ENCODE measurements at places on chromosomes 6 and 20.

DNA sequence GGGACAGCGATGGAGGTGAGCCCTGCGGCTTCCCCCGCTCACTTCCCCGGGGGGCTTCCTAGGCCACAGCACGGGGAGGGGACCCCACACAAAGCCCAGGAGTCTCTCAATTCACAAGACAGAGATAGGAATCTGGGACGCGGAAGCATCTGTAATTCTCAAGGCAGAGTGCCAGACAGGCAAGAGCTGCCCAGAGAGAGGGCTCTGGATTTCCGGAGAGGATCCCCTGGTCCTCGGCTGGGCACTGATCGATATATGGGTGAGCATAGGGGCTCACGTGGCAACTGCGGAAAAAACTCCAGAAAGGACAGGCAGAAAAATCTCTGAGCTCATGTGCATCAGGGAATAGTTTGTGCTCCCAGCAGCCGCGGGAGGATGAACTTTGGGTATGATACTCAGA is 296.2 kb downstream of the NRN1 start:
- H3K36me3 ChIP-seq, result no peaks in the 10 kb centered on the region
- no peak for DNase-seq
- H3K4me1 ChIP-seq, result no peaks in the 10 kb centered on the region

DNA sequence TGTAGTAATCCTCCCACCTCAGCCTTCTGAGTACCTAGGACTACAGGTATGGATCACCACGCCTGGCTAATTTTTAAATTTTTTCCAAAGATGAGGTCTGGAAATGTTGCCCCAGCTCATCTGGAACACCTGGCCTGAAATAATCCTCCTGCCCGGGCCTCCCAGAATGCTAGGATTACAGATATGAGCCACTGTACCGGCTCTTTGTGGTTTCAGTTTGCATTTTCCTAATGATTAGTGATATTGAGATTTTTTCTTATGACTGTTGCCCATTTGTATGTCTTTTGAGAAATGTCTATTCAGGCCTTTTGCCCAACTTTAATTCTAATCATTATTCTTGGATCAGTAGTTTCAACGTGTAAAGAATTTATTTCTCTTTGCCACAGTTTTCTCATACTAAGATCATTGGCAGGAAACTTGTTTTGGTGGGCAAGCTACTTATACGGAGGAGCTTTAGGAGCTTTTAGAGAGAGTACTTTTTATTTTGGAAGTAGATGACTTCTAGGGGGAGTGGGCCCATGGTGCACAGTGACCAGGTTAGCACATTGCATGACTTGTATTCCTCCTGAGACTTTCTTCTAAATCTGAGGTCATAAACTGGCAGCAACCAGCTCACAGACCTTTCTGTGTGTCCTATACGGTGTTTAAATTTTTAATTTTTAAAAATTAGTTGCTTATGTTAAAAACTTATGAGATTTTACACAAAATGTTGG is 62.3 kb downstream of the STK4 start:
- H3K4me3 ChIP-seq, result no peak overlapping the region

DNA sequence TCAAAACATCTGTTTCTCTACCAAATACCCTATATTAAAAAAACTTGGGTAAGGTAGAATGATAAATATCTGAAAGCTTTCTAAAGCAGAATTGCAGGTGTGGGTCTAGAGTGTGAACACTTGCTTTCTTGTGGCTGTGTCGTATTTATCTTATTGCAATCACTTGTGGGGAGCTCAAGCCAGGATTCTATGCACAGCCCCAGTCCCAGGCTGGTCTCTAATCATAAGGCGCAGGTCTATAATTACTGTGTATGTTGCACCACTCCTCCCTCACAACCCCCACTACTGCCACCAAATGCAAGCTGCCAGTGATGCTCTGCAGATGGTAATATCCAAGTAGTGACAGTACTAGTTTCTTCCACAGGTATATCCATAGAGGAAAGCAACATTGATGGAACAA is 2.2 kb upstream of the E2F3 start:
- H3K4me3 ChIP-seq, result no peak overlapping the region
- no peaks in the 10 kb centered on the region for H3K4me1 ChIP-seq
- no peaks in the 10 kb centered on the region for H3K36me3 ChIP-seq

DNA sequence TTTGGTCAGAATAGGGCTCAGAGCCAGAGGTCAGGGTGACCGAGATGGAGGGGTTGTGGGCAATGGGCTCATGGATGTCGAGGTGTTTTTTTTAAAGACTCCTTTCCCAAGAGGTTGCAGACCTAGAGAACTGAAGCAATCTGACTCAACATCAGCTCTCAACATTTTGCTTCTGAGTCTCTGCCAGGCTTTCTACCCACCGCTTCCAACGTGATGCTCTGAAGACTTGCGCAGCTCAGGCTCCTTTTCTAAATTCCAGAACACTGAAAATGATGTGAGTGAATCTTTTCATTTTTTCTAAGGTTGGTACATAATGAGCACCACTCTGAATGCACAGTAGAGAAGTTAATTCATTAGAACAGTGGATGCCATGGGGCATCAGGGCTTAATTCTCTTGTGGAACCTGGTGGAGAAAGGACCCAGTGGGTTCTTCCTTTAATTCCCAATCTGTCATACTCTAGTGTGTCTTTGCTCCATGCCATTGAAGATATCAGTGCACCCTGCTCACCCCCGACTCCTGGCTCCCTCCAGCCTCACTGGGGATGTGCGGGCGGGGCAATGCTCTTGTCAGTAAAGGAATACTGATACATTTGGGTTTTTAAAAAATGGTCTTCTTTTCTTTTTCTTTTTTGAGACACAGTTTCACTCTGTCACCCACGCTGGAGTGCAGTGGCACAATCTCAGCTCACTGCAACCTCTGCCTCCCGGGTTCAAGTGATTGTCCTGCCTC is 17.0 kb upstream of the KIF13A start:
- H3K4me3 ChIP-seq, result no peak overlapping the region
- H3K36me3 ChIP-seq, result no peaks in the 10 kb centered on the region
- no peak overlapping the region for H3K27ac ChIP-seq
- no peaks in the 10 kb centered on the region for H3K27me3 ChIP-seq
- no peaks in the 10 kb centered on the region for H3K4me1 ChIP-seq
- no peak for DNase-seq

DNA sequence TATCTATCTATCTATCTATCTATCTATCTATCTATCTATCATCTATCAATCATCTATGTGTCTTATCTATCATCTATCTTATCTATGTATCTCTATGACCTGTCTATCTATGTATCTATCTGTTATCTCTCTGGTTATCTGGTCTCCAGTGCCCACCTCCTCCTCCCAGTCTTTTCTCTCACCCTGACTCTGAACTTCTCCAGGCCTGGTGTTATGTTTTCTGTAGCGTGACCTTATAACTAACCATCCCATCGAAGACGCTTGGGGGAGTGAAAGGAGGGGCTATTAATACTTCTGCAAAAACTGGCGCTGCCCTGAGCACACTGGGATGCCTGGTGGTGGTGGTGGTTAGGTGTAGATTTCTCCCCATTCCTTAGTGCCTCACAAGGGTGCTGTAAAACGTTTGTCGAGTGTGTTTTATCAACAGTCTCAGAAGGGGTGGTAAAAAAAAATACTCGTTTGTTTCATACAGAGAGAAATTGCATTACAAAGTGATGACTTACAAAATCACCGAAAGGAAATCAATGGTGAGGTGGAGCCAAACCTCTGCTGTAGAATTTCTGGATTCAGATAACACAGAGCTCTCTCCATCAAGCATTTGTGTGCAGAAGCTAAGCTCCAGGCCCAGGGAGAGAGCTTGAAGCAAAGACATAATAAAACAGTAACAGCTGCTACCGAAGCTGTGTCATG is 156.2 kb downstream of the BCAS1 start:
- peaks cover 19% of the 10 kb centered on the region for H3K4me1 ChIP-seq
- H3K27ac ChIP-seq, result no peak overlapping the region
- no peaks in the 10 kb centered on the region for H3K36me3 ChIP-seq

Measured in endodermal cell (in vitro differentiated cells).